ENCODE measurements at places on chromosomes 6 and 20. TPM values are rescaled to one million over a fixed set of nuclear protein-coding genes. Genes with fewer than 3 reads are reported as not detected.

DNA sequence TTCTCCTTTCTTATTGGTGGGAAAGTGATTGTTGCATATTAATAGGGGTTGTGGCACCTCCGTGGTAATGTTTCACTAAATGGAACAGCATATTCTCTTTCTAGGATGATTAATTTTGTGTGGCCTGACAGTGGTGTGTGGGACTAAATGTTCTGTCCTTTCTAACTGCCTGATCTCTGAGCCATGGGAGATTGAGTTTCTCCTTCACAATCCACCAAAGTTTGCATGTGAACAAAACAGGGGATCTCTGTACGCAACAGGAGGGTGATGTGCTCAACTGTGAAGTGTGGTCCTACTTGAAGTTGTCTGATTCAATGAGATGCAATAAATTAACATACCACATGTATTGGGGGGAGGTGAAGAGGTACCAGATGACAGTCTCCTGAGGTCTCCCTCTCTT lies 19.3 kb downstream of the BCAS1 start:
- H3K27ac ChIP-seq: no peak overlapping the region
- H3K4me1 ChIP-seq: peaks cover 7% of the 10 kb centered on the region
- no peak overlapping the region for H3K4me3 ChIP-seq
- no peak for DNase-seq

DNA sequence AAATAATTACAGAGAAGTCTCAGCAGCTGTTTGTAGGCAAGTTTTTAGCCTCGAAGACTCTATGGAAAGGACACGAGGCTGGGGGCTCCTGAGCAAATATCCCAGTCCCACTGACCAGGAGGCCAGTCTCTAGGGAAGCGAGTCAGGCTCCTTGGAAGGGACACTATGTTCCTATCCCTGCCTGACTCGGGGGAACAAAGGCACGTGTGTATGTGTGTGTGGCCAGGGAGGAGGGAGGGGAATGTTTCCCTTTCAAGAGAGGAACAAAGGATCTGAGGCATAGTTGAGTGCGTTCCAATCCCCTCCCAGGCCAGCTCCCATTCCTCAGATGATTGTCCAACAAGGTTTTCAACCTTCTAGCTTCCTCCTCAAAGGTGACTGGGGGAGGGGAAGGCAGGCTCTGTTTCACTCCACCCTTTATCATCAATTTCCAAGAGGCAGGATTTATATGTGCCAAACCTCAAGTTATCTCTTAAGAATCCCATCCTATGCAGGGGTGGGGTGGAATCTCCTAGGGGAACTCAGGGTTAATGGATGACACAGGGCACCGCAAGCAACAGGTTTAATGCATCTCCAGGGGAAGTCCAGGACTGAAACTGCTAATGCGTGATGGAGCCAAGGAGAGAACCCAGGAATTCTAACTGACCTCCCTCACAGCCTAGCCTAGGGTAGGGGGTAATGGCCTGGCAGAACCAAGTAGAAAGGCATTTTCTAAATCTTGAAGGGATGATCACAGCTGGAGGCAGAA lies 9.9 kb downstream of the BCL2L1 start:
- H3K27me3 ChIP-seq: no peaks in the 10 kb centered on the region
- H3K4me3 ChIP-seq: peak overlapping the region; percentile 56
- peak; percentile 80 for DNase-seq

DNA sequence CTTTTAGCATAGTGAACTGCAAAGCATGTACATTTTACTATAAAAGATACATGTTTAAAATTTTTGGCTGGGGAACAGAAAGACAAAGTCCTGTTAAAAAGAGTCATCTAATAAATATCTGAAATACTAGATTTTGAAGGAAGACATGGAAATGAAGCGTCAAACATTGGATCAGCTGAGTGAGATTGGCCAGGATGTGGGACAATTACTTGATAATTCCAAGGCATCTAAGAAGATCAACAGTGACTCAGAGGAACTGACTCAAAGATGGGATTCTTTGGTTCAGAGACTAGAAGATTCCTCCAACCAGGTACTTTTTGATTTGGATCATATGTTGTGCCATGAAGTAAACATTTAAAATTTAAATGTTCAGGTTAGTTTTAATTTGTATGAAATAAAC lies 162.3 kb downstream of the UTRN start:
- peaks cover 7% of the 10 kb centered on the region for H3K4me1 ChIP-seq
- H3K27ac ChIP-seq: no peak overlapping the region
- no peak for DNase-seq

DNA sequence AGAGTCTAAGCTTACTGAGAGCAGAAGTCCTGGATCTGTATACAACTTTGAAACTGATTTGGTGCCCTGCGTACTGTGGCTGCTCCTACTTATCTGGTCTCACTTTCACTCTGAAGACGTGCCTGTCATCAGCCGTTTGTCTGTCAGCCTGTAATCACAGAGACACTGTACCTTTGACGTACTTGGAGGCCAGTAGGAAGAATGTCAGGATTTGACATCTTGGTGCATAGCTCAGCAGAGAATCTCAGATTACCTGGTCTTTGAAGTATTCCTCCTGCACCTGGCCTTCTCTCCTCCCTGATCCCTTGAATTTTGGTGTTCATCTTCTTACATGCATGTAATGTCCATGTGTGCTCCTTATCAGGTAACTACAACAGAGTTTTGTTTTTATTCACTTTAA lies 37.7 kb downstream of the DSE start:
- DNase-seq: no peak
- H3K27me3 ChIP-seq: no peaks in the 10 kb centered on the region
- H3K4me3 ChIP-seq: no peak overlapping the region
- peaks cover 13% of the 10 kb centered on the region for H3K36me3 ChIP-seq
- no peak overlapping the region for H3K27ac ChIP-seq

DNA sequence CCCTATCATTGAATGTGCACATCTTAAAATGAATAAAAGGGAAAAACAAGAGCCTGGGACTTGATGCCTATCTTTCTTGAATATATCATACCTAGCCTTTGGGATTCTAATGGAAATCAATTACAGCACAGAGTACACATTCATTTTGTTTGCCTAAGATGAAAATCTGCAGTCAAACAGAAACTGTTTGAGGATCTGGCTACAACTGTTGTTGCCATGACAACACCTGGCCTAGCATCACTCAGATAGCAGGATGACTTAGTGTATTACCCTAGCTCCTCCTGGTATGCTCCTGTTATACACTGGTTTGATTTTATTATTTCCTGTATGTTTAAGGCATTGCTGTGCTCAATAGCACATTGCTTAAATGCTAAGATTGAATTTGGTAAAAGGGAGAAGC lies 71.5 kb upstream of the LAMP5 start:
- DNase-seq: no peak
- no peak overlapping the region for H3K4me3 ChIP-seq
- no peak overlapping the region for H3K27ac ChIP-seq

- no peak overlapping the region for H3K27ac ChIP-seq
- no peak overlapping the region for H3K4me3 ChIP-seq
- peaks cover 2% of the 10 kb centered on the region for H3K27me3 ChIP-seq
- no peaks in the 10 kb centered on the region for H3K36me3 ChIP-seq
- H3K4me1 ChIP-seq: no peaks in the 10 kb centered on the region
Observed at GRCh38 chr6:15698471-15698870, 35.6 kb upstream of the DTNBP1 start.

DNA sequence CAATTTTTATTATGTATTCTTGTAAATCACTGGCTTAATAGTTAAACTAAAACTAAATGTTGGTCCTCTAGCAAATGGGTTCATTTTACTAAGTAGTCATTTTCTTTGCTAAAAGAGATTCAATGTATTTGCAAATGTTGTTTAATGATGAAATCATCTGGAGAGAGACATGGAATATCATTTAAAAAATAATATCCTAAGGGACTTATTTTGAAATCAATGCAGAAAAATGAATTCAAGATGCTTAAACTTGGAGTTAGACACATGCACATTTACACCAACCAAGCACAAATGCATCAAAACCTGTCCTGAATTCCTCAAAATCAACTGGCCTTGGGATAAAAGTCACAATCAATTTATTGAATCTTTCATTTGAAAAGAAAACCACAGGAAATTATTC lies 165.0 kb upstream of the RNF217 start:
- no peak overlapping the region for H3K27ac ChIP-seq
- no peaks in the 10 kb centered on the region for H3K27me3 ChIP-seq
- H3K4me3 ChIP-seq: no peak overlapping the region

- DNase-seq: no peak
- no peak overlapping the region for H3K27ac ChIP-seq
- H3K36me3 ChIP-seq: no peaks in the 10 kb centered on the region
- H3K4me1 ChIP-seq: no peaks in the 10 kb centered on the region
- H3K4me3 ChIP-seq: no peak overlapping the region
Observed at GRCh38 chr6:146878952-146879340, 280.2 kb downstream of the ADGB start.

The SLC44A4 gene
- total RNA-seq: not detected

The C6orf132 gene
- total RNA-seq: 2.9 TPM

The CCDC167 gene
- total RNA-seq: 14.8 TPM

The RHAG gene
- total RNA-seq: not detected

Measured in osteoblast (primary cell).